ENCODE measurements at places on chromosomes 6 and 20.

- peak; percentile 53 for DNase-seq
Observed at GRCh38 chr6:108947114-108947854, 99.1 kb downstream of the ARMC2 start.

DNA sequence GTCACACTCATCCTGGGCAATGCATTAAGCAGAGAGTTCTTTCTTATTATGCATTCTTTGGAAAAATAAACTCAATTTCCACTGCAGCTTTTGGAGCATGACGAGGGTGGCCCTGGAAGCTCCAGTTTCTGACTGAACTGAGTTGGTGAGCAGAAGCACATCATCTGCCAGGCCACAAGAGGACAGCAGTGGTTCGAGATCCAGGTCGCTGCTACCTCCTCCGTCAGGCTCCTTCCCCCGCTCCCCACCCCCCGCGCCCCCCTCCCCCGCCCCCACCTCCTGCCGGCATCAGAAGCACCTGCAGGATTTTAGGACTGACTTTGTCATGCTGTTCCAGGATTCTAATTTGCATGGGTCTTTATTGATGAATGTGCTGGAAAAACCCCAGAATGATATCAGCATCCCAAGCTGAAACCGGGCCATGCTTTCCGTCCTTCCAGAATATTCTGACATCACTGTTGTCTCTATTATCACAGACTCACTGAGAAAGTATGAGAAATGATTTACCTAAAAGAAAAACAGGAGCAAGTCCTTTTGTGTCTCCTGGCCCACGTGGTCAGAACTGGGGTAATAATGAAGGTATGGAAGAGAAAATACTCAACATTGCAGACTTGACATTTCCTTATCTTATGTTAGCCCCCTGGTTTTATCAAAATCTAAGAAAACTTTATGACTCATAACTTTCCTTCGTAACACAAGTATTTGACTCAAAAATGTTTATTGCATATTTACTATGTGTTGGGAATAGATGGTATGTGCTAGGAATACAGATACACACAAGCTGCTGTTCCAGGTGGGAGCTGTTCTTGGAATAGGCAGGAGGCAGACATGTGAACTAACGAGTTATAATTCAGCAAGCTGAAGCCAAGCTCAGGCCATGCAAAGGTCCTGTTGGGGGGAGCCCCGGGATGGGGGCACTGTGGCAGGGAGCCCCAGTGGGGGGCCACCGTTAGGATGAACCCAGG, 220.2 kb upstream of the EXOC2 start:
- DNase-seq, result peak; percentile 30

GRCh38 chr6:115766745-115767462, 293.8 kb downstream of the FRK start:
- no peak for DNase-seq

DNA sequence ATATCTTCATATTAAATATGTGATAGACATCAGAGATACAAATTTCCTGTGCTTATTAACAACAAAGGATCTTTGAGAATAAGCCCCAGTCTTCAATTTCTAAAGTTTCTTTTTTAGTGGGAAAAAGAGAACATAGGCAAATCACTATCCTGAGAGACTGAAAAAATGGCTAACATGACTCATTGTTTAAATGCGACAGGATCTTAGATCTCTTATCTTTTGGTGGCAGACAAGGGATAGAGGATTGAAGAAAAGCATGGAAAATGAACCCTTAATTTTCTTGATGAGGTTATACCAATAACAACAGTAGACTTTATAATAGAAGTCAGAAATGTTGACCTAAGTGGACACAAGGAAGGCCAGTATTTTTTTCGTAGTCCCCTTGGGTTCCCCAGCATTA, 178.6 kb upstream of the MAP3K7 start:
- no peak for DNase-seq

- DNase-seq, result no peak
Observed at GRCh38 chr6:163455552-163455951, 41.0 kb downstream of the QKI start.

DNA sequence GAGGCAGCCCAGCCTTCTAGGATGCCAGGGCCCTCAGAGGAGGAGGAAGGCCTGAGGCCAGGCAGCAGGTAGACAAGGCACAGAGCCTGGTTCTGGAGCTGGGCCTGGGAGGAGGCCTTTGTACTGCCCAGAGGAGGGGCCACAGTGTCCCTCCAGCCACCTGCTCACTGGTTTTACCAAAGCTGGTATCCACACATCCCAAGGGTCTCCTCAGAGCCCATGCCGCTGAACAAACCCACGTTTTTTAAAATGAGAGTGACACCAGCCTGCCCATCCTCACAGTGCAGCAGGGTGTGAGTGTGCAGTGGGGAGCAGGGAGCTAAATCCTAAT, 162.7 kb downstream of the LY86 start:
- DNase-seq, result no peak

DNA sequence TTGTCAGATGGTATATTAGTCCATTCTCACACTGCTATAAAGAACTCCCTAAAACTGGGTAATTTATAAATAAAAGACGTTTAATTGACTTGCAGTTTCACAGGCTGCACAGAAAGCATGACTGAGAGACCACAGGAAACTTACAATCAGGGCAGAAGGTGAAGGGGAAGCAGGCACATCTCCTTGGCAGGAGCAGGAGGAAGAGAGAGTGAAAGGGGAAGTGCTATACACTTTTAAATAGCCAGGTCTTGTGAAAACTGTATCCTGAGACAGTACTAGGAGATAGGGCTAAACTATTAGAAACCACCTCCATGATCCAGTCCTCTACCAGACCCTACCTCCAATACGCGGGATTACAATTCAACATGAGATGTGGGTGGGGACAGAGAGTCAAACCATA, 193.9 kb upstream of the KCNG1 start:
- DNase-seq, result no peak

GRCh38 chr6:3777730-3778461, 26.4 kb upstream of the PXDC1 start:
- no peak for DNase-seq

DNA sequence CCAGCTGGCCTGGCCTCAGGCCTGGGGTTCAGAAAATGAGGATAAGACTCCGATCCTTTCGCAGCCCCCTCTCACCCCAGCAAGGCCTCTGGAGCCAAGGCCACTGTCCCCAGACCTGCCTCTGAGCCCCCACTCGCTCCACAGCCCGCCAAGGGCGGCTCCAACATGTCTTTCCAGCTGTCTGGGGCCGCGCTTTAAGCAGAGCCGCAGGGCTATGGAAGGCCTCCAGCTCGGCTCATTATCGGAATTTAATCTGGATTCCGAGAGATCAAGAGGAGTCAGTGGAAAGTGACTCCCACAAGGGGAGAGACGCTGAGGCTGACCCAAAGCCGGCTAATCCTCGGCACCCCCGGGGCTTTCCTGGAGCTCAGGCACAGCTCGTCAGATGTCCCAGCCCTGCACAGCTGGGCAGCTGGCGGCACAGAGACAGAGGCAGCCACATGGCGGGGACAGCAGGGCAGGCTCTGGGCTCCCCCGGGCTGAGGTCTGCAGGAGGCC, 41.8 kb downstream of the BMP7 start:
- DNase-seq, result no peak

GRCh38 chr6:52574709-52575501, 2.0 kb downstream of the TRAM2 start:
- DNase-seq, result no peak

GRCh38 chr6:70133246-70133645, 169.6 kb downstream of the COL9A1 start:
- DNase-seq, result no peak

GRCh38 chr6:34412016-34412415, 13.9 kb downstream of the RPS10 start:
- no peak for DNase-seq

DNA sequence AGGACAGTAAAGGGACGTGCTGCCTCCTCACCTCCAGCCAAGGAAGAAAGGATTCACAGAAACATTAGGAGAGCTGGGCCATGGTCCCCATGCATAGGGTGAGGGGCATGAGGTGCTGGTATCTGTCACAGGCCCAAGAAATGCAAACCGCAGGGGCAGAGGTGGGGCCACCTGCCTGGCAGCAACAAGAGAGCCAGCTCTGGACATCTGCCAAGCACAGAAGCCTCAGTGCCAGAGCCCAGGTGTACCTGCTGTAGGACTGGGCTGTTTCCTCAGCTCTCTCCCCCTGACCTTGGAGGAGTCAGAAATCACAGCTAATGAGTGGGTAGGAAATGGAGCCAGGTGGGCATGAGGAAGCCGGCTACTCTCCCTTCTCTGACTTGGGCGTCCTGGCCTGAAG, 45.3 kb downstream of the SLC2A12 start:
- no peak for DNase-seq

DNA sequence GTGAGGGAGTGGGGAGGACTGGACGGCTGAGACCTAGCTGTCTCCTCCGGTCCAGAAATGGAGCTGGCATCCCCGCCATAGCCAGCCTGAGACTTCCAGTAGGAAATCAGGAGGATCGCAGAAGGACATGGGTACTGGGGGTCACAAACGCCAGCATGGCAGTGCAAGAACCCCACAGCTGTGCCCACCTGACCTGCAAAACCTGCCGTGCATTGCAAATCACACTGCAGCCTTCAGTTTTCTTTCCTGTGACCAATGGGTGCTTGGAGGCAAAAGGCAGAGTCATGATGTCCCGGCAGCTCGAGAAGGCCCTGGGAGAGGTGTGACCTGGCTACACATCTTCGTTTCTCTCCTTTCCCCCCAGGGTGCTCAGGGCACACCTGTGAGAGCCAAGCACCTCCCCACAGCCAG, 23.3 kb upstream of the PHACTR3 start:
- no peak for DNase-seq

DNA sequence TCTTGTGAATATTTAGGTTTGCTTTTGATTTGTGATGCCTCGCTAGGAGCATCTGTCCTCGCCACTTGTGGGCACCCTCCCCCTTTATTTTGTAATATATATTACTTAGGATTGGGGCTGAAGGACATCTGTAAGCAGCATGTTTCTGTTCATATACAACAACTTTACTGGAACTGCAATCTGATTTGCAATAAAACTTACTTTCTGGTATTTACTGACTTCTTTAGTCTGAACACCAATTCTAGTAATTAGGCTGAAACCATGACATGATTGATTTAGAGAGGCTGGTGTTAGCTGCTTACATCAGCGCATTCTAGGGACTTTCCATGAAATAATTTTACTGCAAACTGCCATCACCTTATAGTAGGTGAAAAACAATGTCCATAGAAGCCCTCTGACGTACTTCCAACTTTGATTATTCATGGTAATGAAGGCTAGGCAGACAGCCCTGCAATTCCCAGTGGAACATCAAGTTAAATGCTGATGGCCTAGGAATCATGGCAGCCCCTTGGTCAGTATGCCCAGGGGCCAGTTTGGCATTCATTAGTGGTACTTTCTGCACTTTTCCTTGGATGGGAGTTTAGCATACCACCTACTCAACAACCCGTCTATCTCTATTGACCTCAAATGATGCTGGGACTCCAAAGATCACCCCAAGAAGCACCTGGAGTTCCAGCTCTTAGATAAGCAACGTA, 132.9 kb upstream of the MCHR2 start:
- DNase-seq, result no peak

GRCh38 chr6:142551274-142551811, 249.5 kb downstream of the ADGRG6 start:
- no peak for DNase-seq

DNA sequence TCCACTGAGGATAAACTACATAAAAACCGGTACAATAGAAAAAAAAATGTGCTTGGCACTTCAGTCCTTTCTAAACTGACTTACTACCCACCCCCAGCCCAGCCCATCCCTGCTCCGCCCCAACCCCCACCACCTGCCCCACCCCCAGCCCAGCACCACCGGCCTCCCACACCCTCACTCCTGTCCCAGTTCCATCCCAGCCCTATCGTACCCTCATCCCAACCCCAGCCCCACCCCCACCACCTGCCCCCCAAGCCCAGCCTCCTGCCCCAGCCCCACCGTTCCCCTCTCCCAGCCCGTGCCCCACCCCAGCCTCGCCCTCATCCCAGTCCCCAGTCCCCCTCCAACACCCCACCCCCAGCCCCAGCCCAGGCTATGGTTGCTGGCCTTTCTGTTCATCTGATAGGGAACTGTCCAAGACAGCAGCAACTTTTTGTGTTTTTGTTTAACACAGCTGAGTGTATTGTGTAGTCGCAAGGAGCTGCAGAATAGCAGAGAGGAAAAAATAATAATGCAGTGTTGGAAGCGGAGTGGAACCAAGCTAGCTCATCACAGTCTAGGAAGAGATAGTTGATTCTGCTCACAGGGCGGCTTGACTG, 61.9 kb downstream of the SASH1 start:
- DNase-seq, result no peak

- no peak for DNase-seq
Observed at GRCh38 chr6:1066449-1067090, 245.3 kb upstream of the FOXQ1 start.

DNA sequence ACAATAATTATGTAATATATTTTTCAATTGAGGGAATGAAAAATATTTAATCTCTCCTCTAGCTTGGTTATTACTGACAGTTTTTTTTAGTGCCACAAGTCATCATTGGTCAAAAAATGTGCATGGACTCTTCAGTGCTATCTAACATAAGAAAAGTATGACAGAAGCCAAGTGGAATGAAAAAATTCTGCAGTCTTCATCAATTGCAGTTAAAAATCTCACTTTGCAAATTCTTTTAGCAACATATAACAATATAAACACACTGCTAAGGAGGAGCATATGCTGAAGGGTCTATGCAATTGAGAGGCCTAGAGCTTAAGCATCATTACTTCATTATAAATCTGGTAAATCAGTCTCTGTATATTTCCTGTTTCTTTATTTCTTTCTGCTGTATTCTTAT, 175.1 kb downstream of the ARHGAP18 start:
- no peak for DNase-seq

DNA sequence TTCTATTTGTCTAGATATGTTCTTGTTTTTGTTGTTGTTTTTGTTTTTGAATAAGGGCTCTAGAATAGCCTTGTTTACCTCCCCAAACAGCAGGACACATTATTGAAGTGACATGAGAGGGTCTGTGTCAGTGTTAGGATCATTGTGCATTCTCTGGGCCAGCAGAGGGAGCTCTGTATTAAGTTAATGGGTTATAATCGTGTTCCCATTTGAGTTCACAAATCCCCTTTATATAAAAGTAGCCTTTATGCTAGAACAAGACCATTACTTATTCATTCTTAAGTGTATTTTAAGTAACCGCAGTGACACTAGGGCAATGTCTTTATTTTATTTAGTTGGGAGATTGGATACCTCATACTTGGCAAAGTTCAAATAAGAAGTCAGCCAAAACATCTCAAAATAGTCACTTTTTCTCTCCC, 44.8 kb downstream of the STK4 start:
- DNase-seq, result peak; percentile 60

- no peak for DNase-seq
Observed at GRCh38 chr6:144878577-144878976, 593.4 kb downstream of the UTRN start.

- no peak for DNase-seq
Observed at GRCh38 chr6:31086788-31087440, 25.5 kb downstream of the C6orf15 start.

DNA sequence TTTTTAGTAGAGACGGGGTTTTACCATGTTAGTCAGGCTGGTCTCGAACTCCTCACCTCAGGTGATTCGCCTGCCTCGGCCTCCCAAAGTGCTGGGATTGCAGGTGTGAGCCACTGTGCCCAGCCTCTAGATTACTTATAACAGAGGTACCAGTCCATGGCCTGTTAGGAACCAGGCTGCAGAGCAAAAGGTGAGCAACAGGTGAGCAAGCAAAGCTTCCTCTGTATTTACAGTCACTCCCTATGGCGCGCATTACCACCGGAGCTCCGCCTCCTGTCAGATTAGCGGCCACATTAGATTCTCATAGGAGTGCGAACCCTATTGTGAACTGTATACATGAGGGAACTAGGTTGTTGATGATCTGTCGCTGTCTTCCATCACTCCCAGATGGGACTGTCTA, 178.0 kb upstream of the SALL4 start:
- no peak for DNase-seq
